Sigmoid colon (tissue), 7 donors: ENCODE measurements at places on chromosomes 5 and 9.

GRCh38 chr5:153565822-153566221 is 75.4 kb downstream of the GRIA1 start:
- DNase-seq = no peak

DNA sequence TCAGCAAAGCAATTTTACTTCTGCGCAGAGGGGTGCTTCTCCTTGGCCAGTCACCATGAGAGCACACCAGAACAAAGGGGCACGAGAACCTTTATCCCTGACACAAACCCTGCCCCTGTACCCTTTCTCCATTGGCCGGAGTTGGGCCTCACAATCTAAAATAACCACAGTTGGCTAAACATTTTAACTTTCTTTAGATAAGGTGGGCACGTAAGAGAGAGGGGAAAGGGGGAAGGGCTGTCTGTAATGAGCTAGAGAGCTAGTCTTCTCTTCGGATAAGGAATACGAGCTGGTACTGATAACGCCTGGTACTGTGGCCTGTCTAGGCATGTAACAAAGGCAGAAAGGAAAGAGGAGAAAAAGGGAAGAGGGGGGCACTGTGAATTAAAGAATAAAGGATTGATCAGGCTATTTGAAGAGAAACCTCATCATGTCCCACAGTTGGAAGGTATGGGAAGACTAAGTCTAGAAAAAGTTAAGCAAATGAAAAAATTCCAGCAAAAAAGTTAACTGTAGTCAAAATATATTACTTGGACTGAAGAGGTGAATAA is 1.8 kb upstream of the IARS1 start:
- no peak for DNase-seq

DNA sequence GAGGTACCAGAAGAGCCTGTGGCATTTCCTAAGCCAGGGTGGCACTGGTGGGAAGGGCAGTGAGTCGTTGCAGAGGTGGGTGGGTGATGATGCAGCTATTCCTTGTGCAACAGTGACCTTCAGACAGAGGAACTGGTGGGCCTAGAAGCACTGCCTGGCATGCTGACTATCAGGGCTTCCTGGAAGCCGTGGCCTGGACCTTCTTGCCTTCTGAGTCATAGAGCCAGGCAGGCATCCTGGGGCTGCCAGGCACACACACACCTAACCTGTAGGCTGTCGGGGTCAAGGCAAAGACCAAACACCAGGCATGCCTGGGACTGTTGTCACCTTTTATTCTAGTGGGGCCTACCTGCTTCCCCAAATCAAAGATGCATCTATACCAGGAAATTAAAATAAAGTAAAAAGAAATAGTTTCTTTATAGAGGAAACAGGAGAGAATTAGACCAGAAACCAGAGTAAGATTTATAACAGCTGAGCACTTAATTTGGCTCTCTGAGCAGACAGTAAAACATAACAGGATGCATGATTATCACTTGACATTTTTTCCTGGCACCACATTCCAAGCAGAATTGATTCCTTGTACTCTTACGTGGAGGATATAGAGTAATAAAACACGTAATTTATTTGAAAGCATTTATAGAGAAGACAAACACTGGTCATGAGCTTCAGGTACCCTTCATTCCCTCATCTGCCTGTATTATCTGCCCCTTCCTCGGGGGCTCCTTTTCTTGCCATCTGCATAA is 25.1 kb downstream of the NANS start:
- DNase-seq = no peak

- no peak for DNase-seq
These were observed 178.4 kb downstream of the GNA14 start for GRCh38 chr9:77469515-77470231.
